ENCODE measurements at places on chromosomes 13 and 19.

DNA sequence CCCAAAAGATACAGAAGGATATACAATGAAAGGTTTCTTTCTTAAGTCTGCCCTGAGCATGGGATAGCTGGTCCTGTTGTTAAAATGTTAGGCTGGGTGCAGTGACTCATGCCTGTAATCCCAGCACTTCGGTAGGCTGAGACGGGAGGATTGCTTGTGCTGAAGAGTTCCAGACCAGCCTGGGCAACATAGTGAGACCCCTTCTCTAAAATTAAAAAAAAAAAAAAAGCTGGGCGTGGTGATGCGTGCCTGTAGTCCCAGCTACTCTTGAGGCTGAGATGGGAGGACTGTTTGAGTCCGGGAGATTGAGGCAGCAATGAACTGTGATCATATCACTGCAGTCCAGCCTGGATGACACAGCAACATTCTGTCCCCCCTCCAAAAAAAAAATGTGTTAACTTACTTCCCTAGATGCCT lies 52.5 kb upstream of the SHKBP1 start:
- no peak for DNase-seq

DNA sequence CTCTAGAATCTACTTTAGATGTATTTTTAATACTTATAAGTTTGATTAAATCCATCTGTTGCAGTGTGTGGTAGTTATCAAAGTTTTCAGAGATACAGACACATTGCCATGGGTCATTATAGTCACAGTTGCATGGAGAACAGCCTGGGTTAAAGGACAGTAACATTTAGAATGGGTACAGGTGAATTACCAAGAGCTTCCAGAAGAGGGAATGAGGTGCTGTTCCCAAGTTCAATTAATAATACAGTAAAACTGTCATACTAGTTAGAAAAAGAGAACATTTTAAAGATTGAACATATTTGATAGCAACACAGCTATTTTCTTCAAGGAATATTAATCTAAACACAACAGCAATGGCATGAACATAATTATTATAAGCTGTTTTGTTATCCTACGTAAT lies 322.6 kb upstream of the SLC10A2 start:
- DNase-seq = no peak

DNA sequence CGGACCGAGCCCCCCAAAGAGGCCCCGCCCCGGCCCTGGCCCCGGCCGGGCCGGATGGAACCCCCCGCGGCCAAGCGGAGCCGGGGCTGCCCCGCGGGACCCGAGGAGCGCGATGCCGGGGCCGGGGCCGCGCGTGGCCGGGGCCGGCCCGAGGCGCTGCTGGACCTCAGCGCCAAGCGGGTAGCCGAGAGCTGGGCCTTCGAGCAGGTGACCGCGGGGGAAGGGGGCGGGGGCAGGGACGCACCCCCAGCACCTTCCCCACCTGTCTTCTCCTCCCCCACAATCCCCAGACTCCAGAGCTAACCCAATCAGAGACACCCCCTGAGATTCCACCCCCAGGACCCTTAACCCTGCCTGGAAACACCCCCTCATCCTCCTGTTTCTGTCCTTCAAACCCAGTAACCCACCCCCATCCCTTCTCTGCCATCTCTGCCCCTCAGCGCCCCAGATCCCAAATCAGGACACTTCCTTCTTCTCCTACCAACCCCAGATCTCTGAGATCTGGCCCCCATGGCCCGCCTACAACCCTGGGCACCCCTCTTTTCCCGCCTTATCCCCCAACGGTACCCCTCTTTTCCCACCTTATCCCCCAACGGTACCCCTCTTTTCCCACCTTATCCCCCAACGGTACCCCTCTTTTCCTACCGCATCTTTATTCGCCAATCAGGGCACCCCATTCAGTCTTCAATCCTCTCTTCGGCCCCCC lies 505 bp downstream of the ZSWIM4 start:
- no peak for DNase-seq

DNA sequence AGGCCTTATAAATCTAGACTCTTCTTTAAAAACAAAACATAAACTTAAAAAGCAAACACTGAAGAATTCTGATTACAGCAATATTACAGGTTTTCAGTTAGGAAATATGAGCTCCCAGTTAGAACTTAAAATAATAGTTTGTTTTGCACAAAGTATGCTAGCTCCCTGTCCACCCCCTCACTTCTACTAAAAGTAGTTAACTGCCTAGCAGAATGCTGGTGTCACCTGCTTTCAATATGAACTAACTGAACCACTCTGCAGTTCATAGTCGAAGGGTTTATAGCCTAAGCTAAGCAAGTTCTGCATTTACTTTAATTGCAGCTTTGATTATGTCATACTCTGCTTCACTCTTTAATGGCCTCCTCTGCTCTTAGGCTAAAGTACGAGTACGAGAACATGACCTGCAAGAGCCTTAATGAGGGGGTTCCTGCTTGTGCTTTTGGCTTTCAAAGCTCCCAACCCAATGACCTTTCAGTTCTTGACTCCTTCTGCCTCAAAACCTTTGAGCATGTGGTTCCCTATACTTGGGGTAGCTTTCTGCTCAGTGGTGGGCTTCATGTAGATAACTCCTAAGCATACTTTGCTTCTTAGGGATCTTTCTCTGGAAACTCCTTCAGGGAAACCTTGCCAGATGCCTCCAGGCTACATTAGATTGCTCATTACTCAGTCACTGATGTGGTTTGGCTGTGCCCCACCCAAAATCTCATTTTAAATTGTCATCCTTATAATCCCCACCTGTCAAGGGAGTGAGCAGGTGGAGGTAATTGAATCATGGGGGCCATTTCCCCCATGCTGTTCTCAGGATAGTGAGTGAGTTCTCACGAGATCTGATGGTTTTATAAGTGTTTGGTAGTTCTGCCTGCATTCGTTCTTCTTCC lies 278.9 kb upstream of the ARGLU1 start:
- no peak for DNase-seq

- DNase-seq = no peak
Measured at GRCh38 chr13:106416645-106417044, 118.8 kb downstream of the EFNB2 start.

DNA sequence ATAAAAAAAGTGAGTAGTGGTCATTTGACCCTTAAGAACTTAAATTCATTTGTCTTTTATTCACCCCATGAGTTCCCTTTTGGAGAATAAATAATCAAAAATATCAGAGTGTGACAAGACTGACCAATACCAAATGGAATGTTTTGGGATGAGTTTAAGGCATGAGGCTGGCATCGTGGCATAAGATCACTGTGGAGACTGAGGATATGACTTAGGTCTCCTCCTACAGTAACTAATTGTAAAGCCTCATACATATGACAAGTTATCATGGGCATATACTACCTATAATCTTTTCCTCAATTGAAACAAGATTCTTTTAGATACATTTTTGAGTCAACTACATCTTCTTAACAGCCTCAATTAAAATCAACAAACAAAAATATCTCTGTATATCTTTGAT lies 782.0 kb downstream of the SLITRK1 start:
- DNase-seq = no peak

- no peak for DNase-seq
Measured at GRCh38 chr19:46863818-46864629, 3.2 kb downstream of the ARHGAP35 start.

GRCh38 chr13:63011996-63012395 lies 1596.3 kb upstream of the PCDH20 start:
- DNase-seq = no peak

DNA sequence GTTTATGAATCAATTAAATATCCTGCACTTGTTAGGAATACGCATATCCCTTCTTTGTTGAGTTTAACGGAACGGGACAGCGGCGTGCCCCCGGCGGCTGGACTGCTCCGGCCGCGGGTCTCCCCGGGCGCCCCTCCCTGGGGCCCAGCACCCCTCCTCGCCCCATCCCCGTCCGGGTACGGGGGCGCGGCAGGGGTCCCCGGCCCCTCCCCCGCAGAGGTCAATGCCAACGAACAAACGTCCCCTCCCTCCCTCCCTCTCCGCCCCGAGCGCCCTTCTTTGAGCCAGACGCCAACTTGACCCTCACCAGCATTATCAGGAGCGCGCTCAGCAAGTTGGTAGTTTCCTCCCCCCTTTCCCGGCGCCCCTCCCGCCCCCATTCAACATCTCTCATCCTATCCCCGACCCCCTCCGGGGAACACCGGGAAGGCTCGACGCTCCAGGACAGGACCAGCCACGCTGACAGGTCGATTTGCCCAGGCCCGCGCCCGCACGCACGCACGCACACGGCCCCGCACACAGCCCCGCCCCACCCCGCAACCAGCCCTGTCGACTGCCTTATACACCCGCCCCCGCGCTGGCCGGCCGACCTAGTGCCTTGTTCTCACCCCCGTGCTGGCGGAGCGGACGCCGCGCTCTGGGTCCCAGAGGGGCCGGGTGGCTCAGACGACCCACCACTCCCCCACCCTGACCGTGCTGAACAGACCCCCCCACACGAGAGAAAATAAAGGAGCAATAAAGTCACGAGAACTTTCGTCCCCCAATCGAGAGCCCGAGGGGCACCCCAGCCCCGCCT lies 5.0 kb downstream of the LYL1 start:
- no peak for DNase-seq

DNA sequence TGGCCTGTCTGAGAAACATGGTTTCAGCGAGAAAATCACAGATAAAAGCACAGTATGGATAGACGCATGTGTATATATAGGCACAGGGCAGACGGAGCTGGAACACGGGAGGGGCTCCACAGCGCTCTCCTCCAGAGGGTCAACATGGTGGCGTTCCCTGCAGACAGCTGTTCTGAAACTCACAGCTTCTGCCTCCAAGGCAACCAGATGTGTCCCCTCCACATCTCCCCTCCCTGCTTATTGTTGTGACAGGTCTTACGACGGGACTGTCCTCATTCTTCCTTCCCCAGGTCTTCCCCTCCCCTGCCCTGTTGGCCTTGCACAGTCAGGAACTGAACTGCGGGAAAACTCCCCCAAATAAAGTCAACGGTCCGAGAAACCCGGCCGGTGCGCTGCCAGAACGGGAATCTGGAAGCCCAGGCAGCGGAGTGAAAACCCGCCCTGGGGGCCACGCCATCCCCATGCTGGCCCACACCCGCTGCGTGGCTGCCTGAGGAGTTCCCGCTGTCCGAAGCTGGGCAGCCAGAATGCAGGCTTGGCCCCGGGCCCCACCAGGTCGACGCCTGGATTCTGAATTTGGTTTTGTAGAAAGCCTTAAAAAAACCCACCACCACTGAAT lies 2.6 kb upstream of the TIMM13 start:
- no peak for DNase-seq

DNA sequence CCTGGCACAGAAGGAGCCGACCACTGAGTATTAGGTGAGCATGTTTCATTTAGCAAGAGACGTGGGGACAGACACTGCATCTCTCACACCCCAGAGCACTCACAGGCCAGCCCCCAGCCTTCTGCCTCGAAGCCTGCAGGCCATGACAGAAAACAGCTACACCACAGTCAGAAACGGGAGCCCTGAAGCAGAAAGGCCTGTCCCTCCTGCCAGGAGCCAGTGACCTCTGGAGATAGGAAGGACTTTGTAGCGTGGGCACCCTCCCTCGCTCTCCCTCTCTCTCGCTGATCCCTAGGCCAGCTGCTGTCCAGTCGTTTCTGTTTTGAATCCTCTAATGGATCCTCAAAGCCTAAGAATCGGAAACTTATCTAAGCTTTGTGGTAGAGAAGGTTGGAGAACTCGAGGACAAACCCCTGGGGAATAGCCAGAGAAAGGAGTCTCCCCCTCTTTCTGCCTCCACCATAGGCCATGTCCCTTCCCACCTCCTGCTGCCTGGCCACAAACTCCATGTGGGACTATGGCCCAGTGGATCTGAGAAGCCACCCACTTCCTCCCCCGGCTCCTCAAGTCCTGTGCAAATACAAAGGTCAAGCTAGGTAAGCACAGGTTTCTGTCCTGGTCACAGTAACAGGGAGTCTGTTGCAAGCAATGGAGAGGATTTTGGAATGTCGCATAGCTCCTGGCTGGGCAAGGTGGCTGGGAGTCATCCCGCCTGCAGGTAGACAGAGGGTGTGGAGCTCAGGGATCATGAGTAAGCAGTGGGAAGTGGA lies 95.1 kb downstream of the NUFIP1 start:
- DNase-seq = no peak

DNA sequence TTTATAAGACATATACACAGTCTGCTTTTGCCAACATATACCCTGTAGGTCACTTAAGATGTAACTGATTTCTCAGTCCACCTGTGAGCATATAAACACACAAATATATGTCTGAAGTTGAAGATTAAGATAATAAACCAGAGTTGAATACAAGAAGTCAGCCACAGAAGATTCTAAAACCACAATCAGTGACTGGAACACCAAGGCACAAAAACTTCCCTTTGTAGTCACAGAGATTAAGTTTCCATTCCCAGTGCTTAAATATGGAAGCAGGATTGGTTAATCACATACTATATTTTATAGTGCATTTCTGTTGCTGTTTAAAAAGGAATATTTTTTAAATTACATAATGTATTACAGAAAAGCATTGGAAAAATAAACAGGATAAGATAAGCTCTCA lies 39.9 kb downstream of the MTMR6 start:
- DNase-seq = no peak
